ENCODE measurements at places on chromosomes 11 and 22.

DNA sequence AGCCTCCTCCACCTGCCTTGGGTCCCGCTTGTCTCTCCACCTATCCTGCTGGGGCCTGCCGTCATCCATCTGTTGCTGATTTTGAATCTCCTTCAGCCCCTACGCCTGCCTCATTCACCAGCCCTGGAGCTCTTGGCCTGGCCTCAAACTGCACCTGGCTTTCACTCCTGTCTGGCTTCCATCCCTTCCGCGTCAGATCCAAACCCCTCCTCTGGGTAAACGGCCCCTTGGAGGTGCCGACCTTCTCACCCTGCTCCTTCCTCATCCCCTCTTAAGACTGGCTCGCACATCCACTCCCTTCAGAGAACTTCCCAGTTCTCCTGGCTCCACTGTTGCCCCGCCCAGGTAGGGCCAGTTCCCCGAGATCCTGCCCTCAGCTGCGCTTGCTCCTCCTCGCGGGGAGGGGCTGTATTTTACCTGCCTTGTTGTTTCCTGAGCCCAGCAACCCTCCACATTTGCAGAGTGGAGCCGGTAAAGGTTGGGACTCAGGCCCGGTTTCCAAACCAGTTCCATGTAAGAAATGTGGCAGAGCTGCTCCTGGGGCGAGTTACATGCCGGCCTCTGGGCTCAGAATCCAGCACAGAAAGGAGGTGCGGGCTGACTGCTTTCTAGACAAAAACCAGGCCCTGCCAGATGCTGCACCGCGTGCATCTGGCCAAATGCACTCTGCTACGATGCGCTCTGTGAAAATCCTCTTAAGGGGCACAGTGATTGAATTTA, 13.9 kb upstream of the SHANK2 start:
- no peak for DNase-seq

DNA sequence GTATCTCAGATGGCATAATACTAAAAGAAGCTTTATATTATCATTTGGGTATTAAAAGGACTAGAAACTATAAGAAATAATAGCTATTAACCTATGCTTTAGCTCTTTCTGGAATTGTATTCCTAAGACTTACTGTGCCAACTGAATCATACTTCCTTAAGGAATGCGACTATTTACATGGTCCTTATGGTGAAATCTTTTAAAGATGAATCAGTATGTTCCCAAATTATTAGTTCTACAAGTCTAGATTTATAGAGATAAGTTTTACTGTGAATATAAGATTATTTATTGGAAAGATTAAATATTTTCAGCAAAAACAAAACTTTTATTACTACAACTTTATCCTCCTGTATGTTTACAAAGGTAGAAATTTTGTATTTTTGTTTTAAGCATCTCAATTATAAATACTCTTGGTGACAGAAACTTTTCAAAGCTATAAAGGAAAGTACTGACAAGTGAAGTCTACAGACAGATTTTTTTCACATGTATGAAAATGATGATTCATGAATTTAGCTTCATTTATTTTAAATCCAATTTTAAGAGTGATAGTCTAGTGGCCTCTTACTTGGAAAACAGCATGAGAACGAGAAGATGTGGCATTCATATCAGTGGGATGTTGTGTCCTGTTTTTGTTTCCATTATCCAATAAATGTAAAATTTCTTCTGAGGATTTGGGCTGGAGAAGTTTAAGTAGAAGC, 17.8 kb downstream of the KIF18A start:
- DNase-seq, result no peak

- no peak for DNase-seq
These were observed 45.1 kb downstream of the PTPRJ start for GRCh38 chr11:48025293-48025983.

GRCh38 chr11:123429336-123429735, 733 bp upstream of the GRAMD1B start:
- no peak for DNase-seq

GRCh38 chr11:10864688-10865087, 6.8 kb upstream of the ZBED5 start:
- DNase-seq, result no peak

GRCh38 chr11:117876059-117876340, 458 bp downstream of the FXYD6 start:
- no peak for DNase-seq

- DNase-seq, result peak; percentile 3
These were observed 403.7 kb downstream of the LUZP2 start for GRCh38 chr11:24900514-24900913.

DNA sequence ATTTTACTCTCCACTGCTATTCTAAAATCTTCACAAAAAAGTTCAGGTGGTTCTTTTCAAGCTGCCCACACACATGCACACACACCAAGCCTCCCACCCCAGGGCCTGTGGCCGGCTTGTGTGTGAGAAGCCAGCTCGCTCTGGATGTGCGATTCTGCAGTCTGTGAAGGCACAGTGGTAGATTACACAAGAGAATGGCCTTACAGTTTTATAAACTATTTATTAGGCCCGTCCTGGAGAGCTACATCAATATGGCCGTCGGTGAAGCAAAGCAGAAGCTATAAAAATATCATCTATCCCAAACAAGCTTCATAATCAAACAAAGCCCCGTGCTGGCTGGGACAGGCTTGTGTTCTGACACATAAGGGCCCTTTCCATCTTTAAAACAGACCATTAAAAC, 240.5 kb downstream of the OPCML start:
- DNase-seq, result no peak

GRCh38 chr11:100574894-100575769, 112.0 kb upstream of the ARHGAP42 start:
- DNase-seq, result peak; percentile 10

DNA sequence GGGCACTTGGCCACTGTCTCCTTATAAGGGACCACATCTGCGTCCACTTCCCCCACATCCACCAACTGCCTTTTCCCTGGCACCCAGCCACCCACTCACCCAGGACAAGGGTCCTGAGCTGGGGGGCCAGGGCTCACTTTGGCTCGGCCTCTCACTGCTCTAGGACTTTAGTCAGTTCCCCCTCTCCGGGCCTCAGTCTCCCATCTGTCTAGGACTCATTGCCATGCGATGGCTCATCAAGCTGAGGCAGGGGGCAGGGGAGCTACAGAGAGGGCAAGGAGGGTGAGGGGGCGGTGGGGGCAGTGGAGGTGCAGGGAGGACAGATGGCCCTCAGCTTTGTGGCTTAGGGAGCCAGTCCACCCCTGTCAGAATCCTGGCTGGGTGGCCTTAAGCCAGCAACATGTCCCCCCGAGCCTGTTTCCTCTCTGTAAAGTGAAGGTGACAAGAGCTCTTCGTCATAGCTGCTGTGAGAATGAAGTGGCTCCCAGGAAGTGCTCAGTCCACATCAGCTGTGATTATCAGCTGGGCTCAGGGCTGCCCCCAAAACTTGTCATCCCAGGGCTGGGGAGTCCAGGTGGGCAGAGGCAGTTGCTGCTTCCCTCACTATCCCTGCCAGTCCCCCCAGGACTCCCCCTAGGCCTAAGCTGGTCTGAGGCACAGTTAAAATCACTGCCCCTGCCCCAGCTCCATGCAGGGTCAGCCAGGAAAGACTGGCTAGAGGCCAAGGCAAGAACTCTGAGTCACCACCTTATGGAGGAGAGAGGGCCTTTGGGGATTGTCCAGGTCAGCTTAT, 14.9 kb downstream of the RAC2 start:
- DNase-seq, result no peak

- no peak for DNase-seq
These were observed 739.8 kb downstream of the OPCML start for GRCh38 chr11:132792341-132793140.

DNA sequence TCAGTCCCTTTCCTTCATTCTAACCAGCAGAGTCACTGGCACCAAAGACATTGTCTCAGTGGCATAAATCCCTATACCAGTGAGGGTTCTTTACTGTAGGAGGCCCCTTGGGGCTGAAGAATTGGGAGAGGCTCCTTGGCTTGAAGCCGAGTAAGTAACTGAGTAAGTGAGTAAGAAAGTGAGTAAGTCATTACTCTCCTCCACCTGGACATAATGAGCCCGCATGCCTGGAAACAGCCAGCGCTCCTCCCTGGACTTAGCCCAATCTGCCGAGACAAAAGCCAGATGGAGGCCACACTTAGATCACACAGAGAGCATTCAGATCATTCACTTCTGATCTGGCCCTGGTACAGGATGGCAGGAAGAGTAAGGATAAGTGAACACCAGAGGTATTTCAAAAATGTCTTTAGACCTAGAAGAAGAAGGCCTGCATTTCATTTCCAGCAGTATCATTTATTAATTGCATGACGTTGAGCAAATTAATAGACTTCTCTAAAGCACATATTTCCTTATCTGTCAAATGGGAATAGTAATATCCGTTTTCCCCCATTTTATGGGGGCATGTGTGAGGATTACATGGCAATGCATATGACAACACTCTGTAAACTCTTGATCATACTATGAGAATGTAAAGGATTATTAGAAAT, 8.2 kb upstream of the MICAL3 start:
- no peak for DNase-seq

DNA sequence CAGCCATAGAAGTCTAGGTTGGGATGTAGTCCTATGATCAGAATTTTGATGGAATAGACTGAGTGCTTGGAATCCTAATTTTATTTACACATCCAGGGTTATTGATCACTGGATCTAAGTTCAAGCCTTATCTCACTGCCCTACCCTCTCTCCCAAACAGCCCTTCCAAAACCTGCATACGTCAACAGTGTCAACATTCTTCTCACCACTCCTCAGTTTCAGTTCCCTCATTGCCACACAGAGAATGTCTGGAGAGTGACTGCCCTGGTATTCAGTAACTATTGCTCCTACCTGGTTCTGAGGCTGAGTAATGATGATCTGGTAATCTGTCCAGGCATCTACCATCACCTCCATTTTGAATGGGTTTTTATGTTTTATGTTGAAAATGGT, 60.0 kb downstream of the GLYATL1 start:
- DNase-seq, result no peak

- no peak for DNase-seq
These were observed 28.1 kb upstream of the RTL6 start for GRCh38 chr22:44525941-44526778.

Measured in common myeloid progenitor, CD34-positive (primary cell).